ENCODE measurements at places on chromosomes 13 and 19.

DNA sequence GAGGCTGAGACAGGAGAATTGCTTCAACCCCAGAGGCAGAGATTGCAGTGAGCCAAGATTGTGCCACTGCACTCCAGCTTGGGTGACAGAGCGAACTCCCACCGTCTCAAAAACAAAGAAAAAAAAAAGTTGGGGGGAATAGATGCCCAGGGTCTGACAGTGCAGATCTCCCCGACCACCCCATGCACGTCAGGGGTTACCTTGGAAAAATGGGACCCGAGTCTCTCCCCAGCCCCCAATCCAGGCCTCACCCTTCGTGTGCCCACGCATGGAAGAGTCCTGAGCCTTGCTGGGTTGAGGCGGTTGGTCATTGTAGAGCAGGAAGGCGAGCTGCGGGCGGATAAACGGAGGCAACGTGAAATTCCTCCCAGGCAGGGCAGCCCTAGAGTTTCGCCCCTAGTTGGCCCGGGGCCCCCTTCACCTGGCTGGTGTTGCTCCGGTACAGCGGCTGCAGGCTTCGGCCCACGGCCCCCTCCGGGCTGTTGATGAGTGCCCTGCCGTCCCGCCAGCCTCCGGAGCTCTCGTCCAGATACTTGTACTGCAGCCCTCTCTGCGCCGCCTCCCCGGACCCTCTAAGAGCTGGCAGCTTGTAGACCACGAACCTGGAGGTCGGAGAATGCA, 588 bp downstream of the DNASE2 start:
- DNase-seq, result no peak

DNA sequence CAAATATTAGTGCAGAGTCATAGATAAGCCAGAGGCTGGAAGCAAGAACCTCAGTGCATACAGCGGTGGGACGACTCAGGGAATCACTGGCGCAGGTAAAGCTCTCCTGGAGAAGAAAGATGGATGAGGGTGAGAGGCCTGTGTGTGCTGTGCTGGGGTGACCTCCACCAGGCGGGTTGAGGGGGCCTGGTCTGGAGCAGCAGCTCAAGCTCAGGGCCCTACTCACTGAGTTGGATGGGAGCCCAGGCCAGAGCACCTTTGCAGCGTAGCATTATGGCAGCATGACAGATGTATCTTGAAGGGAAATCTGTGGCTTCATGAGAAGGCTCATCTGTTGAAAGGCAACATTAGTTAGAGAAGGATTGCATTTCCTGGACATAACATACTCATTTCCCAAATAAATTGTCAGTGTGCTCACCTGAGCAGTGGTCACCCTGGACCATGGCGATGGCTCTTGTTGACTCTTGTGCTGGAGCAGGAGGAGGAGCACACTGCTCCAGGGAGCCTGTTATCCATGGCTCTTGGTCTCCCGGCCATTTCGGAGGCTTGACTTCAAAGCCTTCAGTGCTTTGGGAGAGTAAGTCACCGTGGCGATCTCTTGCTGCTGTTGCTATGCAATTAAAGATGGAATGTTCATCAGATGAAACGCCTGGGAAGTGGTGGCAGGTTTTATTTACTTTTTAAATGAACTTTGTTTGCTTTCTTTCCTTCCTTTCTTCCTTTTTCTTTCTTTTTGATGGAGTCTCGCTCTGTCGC, 25.0 kb downstream of the HNRNPM start:
- no peak for DNase-seq

DNA sequence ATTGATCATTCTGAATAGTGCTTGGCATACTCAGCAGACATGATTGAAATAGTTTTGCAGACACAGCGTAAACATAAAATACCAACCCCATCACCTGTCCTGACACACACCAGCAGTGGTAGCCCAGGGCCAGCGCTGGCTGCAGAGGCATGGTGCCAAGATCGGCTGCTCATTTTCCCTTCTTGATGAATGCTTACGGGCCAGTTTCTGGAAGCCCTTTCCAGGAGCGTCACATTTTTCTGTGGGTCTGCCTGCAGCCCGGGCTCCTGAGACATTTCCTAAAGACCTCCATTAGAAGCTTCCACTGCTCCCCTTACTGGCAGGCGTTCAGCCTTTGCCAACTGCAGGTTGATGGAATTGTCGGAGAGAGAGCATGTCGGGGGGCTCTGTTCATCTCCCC, 48.6 kb downstream of the CHST8 start:
- DNase-seq, result no peak

GRCh38 chr13:105089858-105090643, 1445.4 kb downstream of the EFNB2 start:
- DNase-seq, result no peak

DNA sequence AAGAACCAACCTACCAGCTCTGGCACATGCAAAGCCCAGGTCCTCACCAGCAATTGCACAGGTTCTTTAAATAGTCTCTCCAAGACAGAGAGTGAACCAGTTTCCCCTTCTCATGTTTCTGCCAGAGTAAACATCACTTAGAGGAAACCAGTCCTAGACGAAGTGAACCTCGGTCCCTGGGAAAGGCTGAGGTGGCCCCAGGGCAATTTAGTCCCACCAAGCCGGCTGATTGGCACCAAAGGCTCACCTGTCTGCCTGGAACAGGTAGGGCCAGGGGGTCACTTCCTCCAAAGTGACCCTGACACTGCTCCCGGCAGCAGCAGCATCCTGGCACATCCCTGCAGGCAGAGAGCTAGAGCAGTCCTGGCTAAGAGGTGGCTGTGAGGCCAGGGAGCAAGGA, 122.9 kb upstream of the ZNF507 start:
- no peak for DNase-seq

- no peak for DNase-seq
These were observed 15.5 kb downstream of the HDGFL2 start for GRCh38 chr19:4487572-4487971.
